Sigmoid colon (tissue), 7 donors: ENCODE measurements at places on chromosomes 11 and 22. TPM values are rescaled to one million over a fixed set of nuclear protein-coding genes. Genes with fewer than 3 reads are reported as not detected.

Gene MMP12
- not detected for total RNA-seq

Gene IL10RA
- 13.0 TPM for total RNA-seq

Gene DGKZ
- total RNA-seq: 37.1 TPM

Gene SYNGR1
- 14.5 TPM for total RNA-seq

Gene FAM83F
- under 0.01 TPM for total RNA-seq

Gene CLMP
- total RNA-seq: 104 TPM

Gene OR4A15
- not detected for total RNA-seq

Gene TMEM258
- total RNA-seq: 59.2 TPM

GRCh38 chr22:45877036-45877380 lies 100.0 kb downstream of the WNT7B start:
- H3K4me1 ChIP-seq: no peaks in the 10 kb centered on the region
- no peak overlapping the region for H3K4me3 ChIP-seq
- no peak for DNase-seq
- H3K27me3 ChIP-seq: peaks cover 6% of the 10 kb centered on the region
- H3K27ac ChIP-seq: no peak overlapping the region
- H3K36me3 ChIP-seq: no peaks in the 10 kb centered on the region

DNA sequence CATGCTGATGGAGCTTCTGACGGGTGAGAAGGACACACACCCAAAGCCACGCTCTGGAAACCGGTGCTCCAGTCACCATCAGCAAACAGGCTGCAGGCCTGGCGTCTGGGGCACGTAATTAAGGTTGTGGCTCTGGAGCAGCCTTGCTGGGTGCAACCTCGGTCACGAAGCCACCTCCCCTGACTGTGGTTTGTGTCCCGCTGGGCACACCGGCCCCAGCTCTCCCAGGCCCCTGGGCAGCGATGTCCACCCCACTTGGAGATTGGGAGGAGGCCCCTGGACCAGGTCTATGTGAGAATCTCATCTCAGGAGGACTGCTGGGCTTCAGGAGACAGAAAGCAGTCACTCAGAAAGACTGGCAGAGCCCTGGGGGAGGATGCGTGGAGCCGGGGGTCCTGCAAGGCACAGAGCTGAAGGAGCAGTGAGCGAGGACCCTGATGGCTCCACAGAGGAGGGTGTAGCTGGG lies 631.6 kb downstream of the BRD1 start:
- no peak for DNase-seq
- H3K4me1 ChIP-seq: no peaks in the 10 kb centered on the region
- H3K4me3 ChIP-seq: no peak overlapping the region

DNA sequence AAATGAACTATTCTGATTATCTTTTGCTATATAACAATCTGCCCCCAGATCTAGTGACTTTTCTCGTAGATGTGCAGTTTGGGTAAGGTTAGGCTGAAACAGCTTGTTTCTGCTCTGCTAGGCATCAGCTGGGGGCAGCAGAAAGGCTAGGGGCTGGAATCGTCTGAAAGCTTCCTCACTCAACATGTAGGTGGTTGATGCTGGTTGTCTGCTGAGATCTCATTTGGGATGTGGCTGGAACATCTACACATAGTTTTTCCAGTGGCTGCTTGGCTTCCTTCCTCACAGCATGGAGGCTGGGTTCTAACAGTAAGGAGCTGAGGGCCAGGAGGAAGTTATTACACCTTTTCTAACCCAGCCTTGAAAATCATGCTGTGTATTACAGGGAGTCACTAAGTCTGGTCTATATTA lies 30.2 kb downstream of the USP47 start:
- no peaks in the 10 kb centered on the region for H3K36me3 ChIP-seq
- H3K27me3 ChIP-seq: no peaks in the 10 kb centered on the region
- peaks cover 35% of the 10 kb centered on the region for H3K4me1 ChIP-seq
- DNase-seq: no peak
- H3K4me3 ChIP-seq: no peak overlapping the region
- no peak overlapping the region for H3K27ac ChIP-seq

- no peak overlapping the region for H3K4me3 ChIP-seq
- H3K27ac ChIP-seq: no peak overlapping the region
- H3K36me3 ChIP-seq: no peaks in the 10 kb centered on the region
- DNase-seq: no peak
Observed at GRCh38 chr11:104841973-104842525, 56.2 kb downstream of the CASP12 start.

- no peak overlapping the region for H3K27ac ChIP-seq
- no peak overlapping the region for H3K4me3 ChIP-seq
- DNase-seq: no peak
- no peaks in the 10 kb centered on the region for H3K27me3 ChIP-seq
- H3K4me1 ChIP-seq: no peaks in the 10 kb centered on the region
Observed at GRCh38 chr22:40120848-40121247, 56.9 kb upstream of the TNRC6B start.

DNA sequence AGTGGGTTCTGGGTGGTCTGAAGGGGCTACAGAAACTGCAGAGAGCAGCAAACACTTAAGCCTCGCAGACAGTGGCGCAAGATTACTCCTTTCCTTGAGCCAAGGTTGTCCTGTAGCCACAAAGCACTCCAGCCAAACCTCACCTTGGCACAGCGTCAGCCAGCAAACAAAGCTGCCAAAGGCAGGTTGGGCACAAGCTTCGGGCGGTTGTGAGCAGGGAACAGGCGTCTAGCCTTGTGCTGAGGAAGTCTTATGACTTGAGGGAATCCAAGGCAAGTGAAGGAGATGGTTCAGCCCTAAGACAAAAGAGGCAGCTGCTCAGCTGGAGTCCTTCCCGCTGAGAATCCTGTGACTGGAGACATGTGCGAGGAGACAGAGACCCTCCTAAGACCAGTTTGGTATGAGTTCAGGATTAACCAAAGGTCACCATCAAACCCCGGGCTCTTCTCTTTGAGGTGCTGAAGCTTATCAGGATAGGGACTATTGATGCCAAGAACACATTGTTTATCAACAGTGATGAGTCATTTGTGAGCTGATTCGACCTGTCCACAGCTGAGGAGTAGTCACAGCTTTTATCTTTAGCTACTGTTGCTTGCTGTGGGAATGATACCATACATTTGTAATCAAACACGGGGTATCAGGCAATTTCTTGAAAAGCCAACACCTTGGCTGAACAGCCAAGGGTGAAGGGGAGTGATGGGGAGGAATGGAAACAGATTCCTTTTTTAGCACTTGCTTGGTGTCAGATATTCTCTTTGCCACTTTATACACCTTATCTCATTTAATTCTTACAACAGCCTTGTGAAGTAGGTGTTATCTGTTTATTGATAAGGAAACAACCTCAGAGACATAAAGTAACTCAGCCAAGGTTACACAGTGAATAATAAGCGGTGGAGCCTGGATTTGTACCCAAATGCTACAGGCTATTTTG lies 4.6 kb downstream of the ADM start:
- no peak overlapping the region for H3K4me3 ChIP-seq
- DNase-seq: peak; percentile 89
- H3K27ac ChIP-seq: peak overlapping the region; percentile 93
- H3K36me3 ChIP-seq: no peaks in the 10 kb centered on the region

GRCh38 chr11:92410526-92410925 lies 185.9 kb downstream of the FAT3 start:
- H3K36me3 ChIP-seq: no peaks in the 10 kb centered on the region
- no peak overlapping the region for H3K27ac ChIP-seq
- no peak for DNase-seq
- no peaks in the 10 kb centered on the region for H3K4me1 ChIP-seq

GRCh38 chr11:112292785-112293407 lies 32.2 kb upstream of the PLET1 start:
- no peak overlapping the region for H3K4me3 ChIP-seq
- peak; percentile 70 for DNase-seq
- H3K4me1 ChIP-seq: peaks cover 31% of the 10 kb centered on the region
- peak overlapping the region; percentile 84 for H3K27ac ChIP-seq
- no peaks in the 10 kb centered on the region for H3K27me3 ChIP-seq

DNA sequence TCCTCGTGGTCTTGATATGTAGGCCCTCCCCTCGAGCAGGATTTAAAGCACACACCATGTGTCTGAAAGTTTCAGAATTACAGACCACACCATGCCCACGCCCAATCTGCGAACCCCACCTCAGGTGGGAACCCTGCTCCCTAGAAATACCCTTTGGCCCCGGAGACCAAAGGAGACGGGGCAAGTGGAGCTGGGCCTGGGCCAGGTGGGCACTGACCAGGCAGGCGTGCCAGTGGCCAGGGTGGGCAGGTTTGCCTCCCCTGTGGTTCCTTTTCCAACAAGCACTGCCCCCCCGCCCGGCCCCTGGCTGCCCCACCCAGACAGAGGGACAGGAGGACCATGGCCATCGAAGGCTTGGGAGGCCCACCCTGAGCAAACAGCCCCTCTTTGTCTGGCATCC lies 400.4 kb downstream of the TBC1D22A start:
- H3K36me3 ChIP-seq: no peaks in the 10 kb centered on the region
- no peaks in the 10 kb centered on the region for H3K27me3 ChIP-seq
- DNase-seq: peak; percentile 43

- no peak overlapping the region for H3K27ac ChIP-seq
- H3K4me3 ChIP-seq: no peak overlapping the region
- H3K4me1 ChIP-seq: no peaks in the 10 kb centered on the region
- no peak for DNase-seq
- no peaks in the 10 kb centered on the region for H3K36me3 ChIP-seq
Observed at GRCh38 chr11:132846075-132846474, 686.2 kb downstream of the OPCML start.

GRCh38 chr11:129275828-129276227 lies 83.7 kb upstream of the ARHGAP32 start:
- no peak for DNase-seq
- no peak overlapping the region for H3K4me3 ChIP-seq

GRCh38 chr11:85165819-85166218 lies 461.3 kb downstream of the DLG2 start:
- no peaks in the 10 kb centered on the region for H3K4me1 ChIP-seq
- no peaks in the 10 kb centered on the region for H3K27me3 ChIP-seq
- no peak for DNase-seq
- H3K4me3 ChIP-seq: no peak overlapping the region

GRCh38 chr11:101718402-101718801 lies 134.6 kb upstream of the TRPC6 start:
- no peaks in the 10 kb centered on the region for H3K36me3 ChIP-seq
- H3K27ac ChIP-seq: no peak overlapping the region
- H3K27me3 ChIP-seq: no peaks in the 10 kb centered on the region
- no peaks in the 10 kb centered on the region for H3K4me1 ChIP-seq
- no peak for DNase-seq

DNA sequence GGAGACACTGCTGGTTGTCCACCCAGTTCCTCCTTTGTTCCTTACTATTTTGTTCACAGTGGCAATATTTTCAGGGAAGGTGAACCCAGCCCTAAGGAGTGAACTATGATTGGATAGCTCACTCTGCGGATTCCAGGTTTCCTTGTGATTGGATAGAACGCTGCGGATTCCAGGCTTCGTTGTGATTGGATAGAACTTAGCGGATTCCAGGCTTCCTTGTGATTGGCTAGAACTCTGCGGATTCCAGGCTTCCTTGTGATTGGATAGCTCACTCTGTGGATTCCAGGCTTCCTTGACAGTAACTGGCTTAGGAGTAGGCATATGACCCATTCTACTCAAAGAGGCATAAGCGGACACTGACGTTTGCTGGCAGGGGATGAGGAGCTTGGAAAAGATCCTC lies 28.6 kb upstream of the ADA2 start:
- H3K4me3 ChIP-seq: no peak overlapping the region
- no peak for DNase-seq
- no peaks in the 10 kb centered on the region for H3K36me3 ChIP-seq
- H3K4me1 ChIP-seq: no peaks in the 10 kb centered on the region
- no peak overlapping the region for H3K27ac ChIP-seq
- H3K27me3 ChIP-seq: peaks cover 5% of the 10 kb centered on the region

DNA sequence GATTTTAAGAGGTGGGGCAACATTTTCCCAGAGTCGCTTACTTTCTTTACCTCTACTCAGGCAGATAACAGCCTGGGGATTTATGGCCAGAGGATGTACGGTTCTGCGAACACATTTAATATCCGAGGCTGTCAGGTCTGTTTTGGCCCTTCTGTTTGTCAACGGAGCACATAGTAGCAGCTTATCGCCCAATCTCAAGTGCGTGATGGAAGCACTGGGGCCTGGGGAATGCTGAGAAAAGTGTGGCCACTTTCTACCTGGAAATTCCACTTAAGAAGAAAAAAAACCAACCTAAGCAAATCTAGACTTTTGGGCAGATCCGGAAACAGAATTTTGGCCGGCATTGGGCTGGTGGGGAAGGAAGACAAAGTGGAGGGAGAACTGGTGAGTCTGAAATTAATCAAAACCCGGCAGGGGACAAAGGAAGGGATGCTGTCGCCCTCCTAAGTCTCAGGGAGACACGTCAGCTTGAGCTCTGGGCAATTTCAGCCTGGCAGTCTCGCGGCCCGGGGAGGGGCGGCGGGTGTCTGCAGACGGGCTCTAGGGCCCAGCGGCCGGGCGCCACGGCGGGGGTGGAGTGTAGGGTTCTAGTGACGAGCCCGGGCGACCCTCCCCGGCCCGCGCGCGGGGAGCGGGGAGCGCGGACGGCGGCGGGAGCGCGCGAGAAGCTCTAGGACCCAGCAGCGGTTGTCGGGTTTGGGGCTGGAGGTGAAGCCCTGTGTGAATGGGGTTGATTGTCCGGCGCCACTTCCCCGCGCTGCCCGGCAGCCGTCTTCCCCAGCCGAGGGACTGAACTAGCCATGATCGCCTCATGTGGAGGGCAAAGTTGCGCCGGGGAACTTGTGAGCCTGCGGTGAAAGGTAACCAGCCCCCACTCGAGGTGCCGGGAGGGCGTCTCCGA lies at the start of gene AMOTL1:
AMOTL1 (plus strand) TSS at position 656 of the 901 bp plus-strand sequence; CDS start at position 812, 156 bp downstream.
- peak within 1 kb of the TSS; percentile 95 for H3K4me3 ChIP-seq
- peak; percentile 96 for DNase-seq
- H3K4me1 ChIP-seq: peaks cover 77% of the 10 kb centered on the region
- H3K27ac ChIP-seq: peak within 1 kb of the TSS; percentile 99

DNA sequence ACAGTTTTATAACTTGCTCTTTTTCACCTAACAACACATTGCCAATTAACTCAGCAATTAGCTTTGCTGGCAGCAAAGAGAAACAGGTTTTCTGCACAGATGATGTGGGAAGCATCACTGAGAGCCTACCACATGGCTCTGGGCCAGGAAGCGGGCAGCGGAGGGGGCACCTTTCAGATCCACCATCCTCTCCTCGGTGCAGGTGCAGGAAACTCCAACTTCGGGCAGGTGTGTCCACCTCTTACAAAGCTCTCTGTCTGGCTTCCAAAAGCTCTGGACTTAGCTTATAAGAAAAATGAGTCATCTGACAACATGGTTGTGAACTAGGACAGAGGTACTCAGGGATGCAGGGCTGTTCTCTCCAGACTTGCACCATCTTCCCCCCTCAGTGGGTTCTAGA lies 77.0 kb downstream of the RPS6KA4 start:
- peak; percentile 32 for DNase-seq
- H3K27me3 ChIP-seq: no peaks in the 10 kb centered on the region

DNA sequence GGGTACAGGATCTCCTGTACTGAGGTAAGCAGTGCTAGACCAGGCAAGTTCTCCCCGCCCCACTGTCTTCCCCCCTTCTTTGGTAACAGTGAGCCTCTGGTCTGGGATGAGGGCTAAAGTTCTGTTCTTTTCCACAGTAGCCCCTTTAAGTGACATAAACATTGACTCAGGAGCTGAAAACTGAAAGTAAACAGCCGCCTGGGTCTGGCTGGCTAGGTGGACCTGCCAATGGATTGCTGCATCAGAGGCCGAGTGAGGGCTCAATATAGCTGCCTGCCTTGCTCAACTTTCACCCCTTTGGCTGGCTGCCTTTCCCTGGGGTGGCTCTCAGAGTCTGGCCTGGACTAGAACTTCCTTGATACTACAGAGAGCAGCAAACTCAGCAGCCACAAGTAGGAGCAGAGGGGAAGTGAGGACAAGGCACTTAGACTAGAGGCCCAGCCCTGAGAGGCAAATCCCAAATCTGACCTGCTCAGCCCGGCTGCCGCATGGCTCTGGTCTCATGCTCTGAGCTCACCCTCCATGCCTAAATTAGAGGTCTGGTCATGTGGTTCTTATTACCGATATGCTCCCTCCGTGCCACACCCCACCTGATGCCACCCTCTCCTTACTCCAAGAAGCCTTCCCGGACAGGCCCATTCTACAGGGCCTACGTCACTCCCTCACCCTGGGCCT lies 9.6 kb upstream of the UCP3 start:
- no peaks in the 10 kb centered on the region for H3K27me3 ChIP-seq
- peak; percentile 97 for DNase-seq
- peak overlapping the region; percentile 84 for H3K27ac ChIP-seq
